Common myeloid progenitor, CD34-positive (primary cell): ENCODE measurements at places on chromosomes 13 and 19.

GRCh38 chr13:93364166-93364565 lies 137.6 kb downstream of the GPC6 start:
- DNase-seq = no peak

GRCh38 chr13:62014299-62014698 lies 598.6 kb upstream of the PCDH20 start:
- DNase-seq = no peak

GRCh38 chr19:5179256-5179655 lies 161.4 kb downstream of the PTPRS start:
- DNase-seq = no peak

DNA sequence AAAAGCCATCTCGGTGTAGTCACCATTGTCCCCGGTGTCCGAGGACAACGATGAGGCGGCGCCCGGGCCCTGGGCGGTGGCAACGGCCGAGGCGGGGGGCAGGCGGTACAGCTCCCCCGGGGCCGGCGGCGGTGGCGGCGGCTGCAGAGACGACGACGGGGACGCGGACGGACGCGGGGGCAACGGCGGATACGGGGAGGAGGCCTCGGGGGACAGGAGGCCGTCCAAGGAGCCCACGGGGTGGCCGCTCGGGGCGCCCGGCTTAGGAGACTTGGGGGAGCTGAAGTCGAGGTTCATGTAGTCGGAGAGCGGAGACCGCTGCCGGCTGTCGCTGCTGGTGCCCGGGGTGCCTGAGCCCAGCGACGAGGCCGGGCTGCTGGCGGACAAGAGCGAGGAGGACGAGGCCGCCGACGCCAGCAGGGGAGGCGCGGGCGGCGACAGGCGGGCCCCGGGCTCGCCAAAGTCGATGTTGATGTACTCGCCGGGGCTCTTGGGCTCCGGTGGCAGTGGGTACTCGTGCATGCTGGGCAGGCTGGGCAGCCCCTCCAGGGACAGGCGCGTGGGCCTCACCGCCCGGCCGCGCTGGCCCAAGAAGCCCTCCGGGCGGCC lies 3.5 kb downstream of the IRS2 start:
- no peak for DNase-seq

DNA sequence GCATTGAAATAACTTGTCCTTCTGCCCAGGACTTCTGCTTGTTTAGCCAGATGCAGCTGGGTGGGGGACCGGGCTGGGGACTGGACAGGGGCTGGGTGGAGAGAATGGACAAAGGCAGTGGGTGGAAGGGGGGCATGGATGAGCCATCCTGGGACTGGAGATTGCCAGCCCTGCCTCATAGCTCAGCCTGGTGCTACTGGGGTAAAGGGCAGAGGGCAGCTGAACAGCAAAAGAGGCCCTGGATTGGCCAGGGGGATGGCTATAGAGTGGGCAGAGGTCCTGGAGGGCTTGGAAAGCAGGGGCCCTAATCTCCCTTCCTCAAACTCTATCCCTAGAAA lies 17.7 kb upstream of the PLAUR start:
- no peak for DNase-seq

DNA sequence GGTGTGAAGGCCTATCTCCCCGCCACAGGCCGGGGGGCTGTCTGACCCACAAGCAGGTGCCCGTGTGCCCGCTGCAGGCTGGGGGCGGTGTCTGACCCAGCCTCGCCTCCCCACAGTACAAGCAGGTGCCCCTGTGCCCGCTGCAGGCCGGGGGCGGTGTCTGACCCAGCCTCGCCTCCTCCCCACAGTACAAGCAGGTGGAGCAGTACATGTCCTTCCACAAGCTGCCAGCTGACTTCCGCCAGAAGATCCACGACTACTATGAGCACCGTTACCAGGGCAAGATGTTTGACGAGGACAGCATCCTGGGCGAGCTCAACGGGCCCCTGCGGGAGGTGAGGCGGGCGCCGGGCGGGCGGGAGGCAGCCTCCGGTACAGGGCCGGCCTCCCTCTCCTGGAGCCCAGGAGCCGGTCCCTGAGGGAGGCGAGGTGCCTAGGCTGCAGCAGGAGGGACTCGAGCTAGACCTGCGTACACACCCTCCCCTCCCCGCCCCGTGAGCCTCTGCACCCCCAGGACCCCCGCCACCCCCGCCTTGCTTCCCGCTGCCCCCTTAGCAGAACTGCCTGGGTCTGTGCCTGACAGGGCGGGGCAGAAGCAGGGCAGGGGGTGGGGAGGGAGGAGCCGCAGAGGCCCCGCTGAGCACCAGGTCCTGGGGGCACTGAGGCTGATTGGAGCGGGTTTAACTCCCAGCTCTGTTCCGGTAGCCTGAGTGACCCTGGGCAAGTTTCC lies 20.6 kb downstream of the HCN2 start:
- DNase-seq = peak; percentile 54

DNA sequence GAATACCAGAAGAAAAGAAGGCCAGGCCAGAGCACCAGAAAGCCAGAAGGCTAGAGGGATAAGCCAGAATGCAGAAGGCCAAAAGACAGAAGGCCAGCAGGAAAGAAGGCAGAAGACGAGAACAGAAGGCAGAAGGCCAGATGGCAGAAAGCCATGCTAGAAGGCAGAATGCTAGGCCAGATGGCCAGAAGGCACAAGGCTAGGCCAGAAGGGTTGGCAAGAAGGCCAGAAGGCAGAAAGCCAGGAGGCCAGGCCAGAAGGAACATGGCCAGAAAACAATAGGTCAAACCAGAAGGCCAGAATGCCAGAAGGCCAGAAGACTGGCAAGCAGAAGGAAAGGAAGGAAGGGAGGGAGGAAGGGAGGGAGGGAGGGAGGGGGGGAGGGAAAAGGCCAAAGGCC lies 188.8 kb downstream of the TUBA3C start:
- DNase-seq = no peak

DNA sequence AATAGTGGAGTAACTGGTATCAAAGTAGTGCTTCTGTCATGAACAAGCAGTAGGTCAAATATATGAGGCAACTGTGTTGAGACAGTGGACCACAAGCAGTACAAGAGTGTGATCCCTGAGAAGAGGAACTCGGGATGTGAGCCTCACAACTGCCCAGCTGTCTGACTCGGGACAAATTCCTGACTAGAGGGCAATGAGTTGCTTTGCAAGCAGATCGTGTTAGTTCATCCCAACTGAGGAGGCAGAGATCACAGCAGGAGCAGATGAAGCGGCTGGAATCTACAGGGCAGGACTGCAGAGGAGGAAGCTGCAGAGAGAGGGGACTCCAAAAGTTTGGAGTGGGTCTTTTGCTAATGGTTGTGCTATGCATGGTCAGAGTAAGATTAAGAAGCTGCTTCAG lies 741.1 kb downstream of the DIAPH3 start:
- DNase-seq = no peak

GRCh38 chr19:44712864-44713515 lies 14.0 kb downstream of the CEACAM16 start:
- peak; percentile 42 for DNase-seq

GRCh38 chr19:2327773-2328400 lies 499 bp downstream of the LSM7 start:
- peak; percentile 54 for DNase-seq

DNA sequence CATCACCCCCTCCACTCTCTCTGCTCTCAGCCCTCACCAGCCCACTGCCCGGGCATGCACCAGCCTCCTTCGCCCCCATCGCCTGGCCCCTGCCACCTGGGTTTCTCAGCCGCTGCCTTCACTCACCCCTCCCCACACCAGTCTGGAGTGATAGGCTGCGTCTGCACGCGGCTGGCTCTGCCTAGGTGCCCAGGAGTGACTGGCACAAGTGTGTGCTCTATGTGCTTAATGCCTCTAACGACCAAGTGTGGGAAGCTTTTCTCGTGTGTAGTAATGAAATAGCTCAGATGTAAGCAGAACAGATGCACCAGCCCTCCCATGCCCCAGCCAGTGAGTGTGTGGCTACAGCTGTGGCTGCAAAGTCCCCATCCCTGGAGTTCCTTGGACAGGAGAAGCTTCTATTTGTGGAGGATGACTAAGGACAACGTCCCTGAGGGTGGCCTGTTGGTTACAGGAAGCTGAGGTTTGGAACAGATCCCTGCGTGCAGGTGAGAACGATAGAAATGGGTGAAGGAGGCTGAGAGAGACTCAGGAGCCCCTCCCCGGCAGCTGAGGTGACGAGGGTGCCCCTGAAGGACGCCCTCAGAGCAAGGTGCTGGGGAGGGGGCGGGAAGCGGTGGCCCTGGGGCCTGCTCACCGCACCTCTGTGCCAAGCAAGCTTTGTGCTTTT lies 35.6 kb downstream of the ATP11A start:
- peak; percentile 50 for DNase-seq

- DNase-seq = no peak
Measured at GRCh38 chr19:33388231-33388724, 14.8 kb downstream of the CEBPG start.

DNA sequence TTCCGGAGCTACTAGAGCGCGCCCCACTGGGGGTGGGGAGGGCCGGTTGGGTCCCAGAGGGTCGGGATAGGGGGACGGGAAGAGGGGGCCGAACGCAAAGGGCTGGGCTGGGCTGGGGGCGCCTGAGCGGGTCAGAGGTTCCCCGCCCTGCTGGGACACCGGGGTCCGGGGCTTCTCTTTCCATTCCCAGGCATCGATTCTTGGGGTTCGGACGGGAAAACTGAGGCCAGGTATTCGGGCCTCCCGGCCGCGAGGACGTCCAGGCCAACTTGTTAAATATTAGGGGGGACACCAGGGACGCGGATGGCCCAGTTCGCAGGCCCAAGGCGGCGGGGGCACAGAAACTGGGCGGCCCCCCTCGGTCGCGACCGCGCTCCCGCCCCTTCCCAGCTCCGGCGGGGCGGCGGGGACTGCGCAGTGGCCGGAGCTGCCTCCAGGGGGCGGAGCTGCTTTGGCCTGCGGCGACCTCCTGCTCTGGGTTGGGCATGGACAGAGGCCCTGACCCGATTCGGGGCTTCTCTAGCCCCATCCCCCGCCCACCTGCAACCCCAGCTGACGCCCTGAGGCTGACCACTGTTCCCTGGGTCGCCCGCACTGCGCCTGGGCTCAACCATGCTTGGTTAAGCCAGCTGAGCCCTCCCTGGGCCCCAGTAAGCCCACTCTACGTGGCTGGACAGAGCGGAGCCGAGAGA lies 1.2 kb upstream of the KLF16 start:
- DNase-seq = peak; percentile 71

- DNase-seq = no peak
Measured at GRCh38 chr19:39870171-39870971, 24.2 kb upstream of the FBL start.

DNA sequence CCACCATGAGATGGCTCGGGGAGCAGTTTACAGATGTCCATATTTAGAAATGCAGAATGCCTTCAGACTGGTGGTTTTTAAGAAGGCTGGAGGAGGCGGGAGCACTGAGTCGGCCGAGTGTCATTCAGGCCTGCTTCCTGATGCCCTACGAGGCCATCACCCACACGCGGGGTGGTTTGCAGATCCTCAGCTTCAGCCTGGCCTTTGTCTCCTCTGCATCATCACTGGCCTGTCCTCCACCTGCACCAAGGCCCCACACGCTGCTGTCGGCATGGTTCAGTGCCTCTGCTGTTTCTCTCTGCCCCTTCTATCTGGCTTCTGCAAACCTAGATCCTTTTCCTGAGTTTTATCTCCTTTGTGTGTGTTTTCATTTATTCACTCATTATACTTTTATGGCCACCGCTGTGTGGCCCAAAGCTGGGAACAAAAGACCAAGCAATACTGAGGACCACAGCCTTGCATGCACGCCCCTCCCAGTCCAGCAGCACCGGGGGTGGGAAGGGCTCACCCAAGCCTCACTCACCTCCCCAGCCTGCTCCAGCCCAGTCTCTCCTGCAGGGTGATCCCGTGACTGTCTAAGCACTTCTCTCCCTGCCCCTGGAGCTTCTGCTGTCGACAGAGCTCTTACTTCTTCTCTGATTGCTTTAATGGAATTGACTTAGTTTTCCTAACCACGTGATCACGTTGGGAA lies 240.8 kb downstream of the TEX29 start:
- DNase-seq = no peak

- no peak for DNase-seq
Measured at GRCh38 chr13:34376483-34376882, 558.5 kb downstream of the RFC3 start.

DNA sequence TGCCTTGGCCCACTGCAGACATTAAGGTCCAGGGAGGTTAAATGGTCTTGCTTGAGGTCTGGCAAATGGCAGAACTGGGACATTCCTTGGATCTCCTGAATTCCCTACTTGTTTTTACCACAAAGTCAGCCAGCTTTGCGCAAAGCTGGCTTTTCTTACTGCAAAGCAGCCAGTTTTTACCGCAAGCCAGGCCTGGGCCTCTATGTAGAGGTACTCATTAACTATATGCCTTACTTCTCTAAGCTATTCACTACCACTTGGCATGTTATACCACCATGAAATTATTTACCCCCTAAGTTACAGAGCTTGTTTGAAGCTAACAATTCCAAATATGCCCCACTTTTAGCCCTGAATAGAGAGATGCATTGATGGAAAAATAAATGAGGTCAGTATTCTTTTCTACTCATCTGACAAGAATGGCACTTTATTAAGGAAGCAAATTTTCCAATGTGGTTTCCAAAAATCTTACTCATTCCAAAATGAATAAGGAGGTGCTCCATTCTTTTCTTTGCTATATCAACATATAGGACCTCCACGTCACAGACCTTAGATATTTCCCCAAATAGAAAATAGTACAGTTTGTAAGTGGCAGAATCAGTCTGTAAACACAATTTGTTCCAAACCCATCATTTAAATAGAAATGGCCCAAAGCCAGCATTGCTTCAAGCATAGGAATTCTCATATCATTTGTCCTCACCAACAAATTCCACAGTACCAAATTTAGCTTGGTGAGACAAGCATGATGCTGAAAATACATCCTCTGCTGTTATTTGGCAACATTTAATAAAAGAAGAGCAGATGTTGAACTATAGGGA lies 143.9 kb upstream of the TSC22D1 start:
- no peak for DNase-seq

DNA sequence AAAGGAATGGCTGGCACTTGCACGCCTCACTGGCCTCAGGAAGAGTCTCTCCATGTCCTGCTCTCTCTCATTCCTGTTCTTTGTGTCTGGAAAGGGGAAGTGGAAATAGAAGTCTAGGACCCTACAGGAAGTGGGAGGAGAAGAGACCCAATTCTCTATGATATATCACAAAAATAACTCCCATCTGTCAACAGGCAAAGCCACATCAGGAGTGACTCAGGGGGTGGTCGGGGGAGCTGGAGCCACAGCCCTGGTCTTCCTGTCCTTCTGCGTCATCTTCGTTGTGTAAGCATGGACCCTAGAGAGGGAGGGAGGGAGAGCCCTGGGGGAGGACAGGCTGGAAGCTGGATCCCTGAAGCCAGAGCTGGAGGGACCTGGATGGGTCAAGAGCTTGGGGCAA lies 3.0 kb downstream of the SIGLEC9 start:
- peak; percentile 81 for DNase-seq

- DNase-seq = no peak
Measured at GRCh38 chr19:30689474-30689873, 317.3 kb downstream of the ZNF536 start.

- DNase-seq = peak; percentile 73
Measured at GRCh38 chr19:7674010-7675005, 2.6 kb upstream of the MCEMP1 start.

GRCh38 chr19:18109341-18109732 lies 11.8 kb downstream of the MAST3 start:
- peak; percentile 58 for DNase-seq

GRCh38 chr13:108926862-108927261 lies 297.5 kb downstream of the MYO16 start:
- no peak for DNase-seq

GRCh38 chr19:5309438-5310204 lies 31.0 kb downstream of the PTPRS start:
- DNase-seq = no peak
